ENCODE measurements at places on chromosomes 2 and 18. TPM values are rescaled to one million over a fixed set of nuclear protein-coding genes. Genes with fewer than 3 reads are reported as not detected.

MROH2A gene
- total RNA-seq, result not detected

GCFC2 gene
- total RNA-seq, result 39.5 TPM

KCNG2 gene
- not detected for total RNA-seq

SERPINB12 gene
- total RNA-seq, result not detected

FEV gene
- not detected for total RNA-seq

ITGA4 gene
- 0.61 TPM for total RNA-seq

KANSL3 gene
- total RNA-seq, result 68.5 TPM

LINC00305 gene
- not detected for total RNA-seq

ERLEC1 gene
- total RNA-seq, result 28.3 TPM

CTAGE1 gene
- not detected for total RNA-seq

TEKT4 gene
- not detected for total RNA-seq

POTEJ gene
- not detected for total RNA-seq

CYBRD1 gene
- total RNA-seq, result 49.0 TPM

CDKL4 gene
- total RNA-seq, result 0.36 TPM

SERPINB11 gene
- not detected for total RNA-seq

MSTN gene
- total RNA-seq, result 0.11 TPM

UGT1A4 gene
- not detected for total RNA-seq

SNTG2 gene
- 0.92 TPM for total RNA-seq

PLGLB1 gene
- 4.3 TPM for total RNA-seq

MSH6 gene
- 26.6 TPM for total RNA-seq

SH3RF3 gene
- 3.0 TPM for total RNA-seq
